ENCODE measurements at places on chromosomes 7 and 10.

DNA sequence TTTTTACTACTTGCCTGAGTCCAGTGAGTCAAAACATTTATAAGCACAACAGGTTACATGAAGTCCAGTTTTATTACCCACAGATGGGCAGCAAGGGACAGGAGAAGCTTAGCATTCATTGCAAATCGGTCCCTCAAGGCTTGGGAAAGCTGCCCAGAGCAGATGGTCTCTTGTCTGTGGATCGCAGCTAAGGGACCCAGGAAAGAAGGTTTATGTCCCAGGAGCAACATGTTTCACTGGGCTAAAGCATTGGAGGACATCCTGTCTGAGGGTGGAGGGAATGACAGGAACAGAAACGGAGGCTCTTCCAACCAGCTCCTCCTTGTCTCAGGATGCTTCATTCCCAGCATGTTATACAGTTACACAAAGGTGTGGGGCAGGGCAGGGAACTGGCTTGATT, 39.3 kb downstream of the TRIM24 start:
- no peak for DNase-seq

- no peak for DNase-seq
Observed at GRCh38 chr10:62652564-62652963, 152.0 kb upstream of the ADO start.

DNA sequence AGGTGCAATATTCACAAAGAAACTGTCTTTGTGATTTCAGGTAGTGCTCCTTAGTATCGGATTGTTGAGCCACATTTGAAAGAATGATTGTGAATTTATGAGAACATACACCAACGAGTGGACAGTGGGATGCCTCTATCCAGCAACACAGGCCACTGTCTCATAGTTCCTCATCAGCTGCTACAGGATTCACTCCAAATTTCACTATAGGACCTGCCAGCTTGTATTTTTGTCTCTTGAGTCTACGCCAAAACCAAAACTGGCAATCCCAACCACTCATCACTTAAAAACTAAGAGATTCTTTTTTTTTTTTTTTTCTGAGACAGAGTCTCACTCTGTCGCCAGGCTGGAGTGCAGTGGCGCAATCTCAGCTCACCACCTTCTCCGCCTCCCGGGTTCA, 964.5 kb downstream of the CNTNAP2 start:
- no peak for DNase-seq

DNA sequence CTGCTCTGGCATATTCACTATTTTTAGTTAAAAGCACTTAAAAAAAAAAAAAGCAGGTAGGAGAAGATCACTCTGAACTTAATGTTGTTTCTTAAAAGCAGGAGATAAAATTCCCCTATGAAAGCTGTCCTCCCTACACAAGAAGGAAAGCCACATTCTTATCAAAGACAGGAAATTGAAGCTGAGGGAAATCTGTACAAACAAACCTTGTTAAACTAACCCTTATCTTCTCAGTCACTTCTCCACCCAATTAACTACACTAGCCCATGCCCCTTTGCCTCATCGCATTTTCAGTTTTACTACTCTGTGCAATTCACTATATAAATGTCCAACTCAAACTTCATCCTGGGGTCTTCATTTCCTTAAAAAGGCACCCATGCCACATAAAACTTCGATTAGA, 2.7 kb upstream of the CDCA7L start:
- DNase-seq = no peak

DNA sequence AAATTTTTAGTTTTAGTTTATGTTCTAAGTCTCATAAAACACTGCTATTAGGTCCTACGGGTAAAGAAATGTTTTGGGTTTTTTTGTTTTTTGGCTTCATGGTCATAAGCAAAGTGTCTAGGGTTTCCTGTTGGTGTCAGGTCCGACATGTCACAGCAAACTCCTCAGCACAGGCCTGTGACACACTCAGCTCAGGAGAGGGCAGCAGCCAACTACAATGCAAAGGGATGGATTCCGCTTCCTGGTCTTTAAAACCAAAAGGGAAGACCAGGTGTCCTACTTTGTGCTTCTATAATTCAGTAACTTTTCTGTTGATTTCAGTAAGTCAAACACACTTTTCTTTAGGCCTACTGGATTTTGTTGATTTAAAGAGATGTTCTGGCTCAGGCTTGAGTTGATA, 83.8 kb upstream of the MACROH2A2 start:
- no peak for DNase-seq

- DNase-seq = no peak
Observed at GRCh38 chr10:102601639-102602038, 42.6 kb upstream of the TRIM8 start.

DNA sequence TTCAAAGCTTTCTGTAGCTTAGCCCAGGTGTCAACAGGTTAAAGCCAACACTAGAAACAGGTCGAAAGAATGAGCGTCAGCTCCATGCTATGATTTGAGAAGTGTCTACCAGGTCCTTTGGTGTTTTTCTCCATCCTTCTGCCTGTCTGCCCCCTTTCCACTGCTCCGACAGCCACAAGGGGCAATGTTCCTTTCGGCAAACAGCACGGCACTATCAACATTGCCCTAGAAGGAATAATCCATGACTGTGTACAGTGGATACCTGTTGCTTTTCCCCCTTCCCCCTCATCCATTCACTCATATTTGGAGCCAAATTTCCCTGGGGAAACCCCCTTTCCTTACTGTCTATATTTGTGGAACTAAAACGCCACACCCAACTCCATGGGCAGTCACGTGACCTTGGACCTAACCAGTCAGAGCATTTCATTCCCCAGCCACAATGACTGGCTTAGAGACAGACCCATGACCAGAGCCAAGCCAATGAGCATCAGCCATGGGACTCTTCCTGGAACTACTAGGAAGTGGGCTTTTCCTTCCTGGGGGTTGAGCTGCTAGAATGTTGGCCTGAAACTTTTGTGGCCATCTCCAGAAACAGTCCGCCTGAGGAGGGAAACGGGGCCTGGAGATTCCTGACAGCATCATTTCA, 51.5 kb downstream of the AFAP1L2 start:
- DNase-seq = no peak

- DNase-seq = no peak
Observed at GRCh38 chr7:114048386-114049235, 129.8 kb upstream of the PPP1R3A start.

- DNase-seq = no peak
Observed at GRCh38 chr10:17394854-17395253, 59.5 kb downstream of the ST8SIA6 start.

- no peak for DNase-seq
Observed at GRCh38 chr10:132518572-132519381, 18.8 kb upstream of the INPP5A start.

DNA sequence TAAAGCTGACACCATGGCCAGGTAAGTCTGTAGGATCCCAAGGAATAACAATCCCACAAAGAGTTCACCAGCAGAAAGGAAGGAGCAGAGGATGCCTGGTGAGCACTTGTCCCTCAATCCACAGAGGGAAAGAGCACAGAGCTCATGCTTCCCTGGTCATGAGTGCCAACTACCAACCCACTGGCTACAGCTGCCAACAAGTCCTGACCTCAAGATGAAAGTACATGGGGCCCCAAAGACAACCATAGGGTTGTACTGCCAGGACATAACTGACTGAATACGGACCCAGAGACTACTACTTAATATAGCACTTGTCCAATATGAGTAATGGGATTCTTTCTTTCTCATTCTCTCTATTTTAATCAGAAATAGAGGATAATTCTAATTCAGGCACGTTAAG, 83.3 kb downstream of the JCAD start:
- DNase-seq = no peak

DNA sequence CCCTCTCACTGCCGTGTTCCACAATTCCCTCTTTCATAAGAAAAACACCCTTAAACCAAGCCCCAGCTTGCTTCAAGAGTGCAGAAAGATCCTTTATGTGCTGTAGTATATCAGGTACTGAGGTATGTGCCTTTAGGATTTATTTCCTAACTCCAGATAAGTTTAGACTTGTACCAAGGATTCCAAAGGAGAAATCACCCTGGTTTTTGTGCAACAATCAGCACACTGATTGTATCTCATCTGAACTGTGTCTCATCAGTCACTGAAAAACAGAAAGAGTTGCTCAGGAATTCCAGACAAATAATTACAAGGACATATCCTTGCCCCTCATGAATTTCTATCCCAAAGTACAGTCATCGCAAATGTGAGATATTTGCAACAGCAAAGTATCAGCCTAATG, 77.2 kb upstream of the PTPRZ1 start:
- no peak for DNase-seq

GRCh38 chr7:131795400-131795799, 239.0 kb upstream of the PODXL start:
- no peak for DNase-seq

DNA sequence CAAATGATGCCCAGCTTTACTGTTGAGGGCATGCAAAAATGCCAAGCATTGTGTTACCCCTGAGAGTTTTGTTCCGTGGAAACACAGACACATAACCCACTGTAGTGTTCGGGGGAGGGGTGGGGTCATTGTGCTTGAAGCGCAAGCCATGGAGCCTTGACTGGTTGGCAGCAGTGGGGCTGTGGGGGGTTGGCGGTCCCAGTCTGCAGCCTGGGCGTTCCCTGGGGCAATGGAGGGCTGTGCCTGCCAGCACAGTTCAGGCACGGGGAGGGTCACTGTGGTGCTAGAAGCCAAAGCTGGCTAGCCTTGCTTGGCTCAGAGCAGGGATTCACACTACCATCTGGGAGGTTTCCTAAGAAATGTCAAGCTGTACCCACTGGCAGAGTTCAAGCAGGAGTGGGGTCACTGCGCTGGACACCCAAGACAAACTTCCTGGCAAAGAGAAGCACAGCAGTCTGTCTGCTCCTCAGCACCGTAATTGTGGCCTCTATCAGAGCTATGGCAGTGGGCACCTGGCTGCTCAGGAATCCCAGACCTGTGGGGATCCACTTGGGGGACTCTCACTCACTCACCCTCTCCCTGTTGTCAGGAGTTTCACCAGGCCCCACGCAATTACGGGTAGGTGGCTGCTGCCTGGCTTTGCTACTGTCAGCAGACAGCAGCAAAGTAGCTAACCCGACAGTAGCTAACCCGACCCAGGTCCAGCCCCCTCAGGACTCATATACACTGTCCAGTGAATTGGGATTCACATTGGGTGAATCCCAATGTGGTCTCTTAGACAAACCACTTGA, 292.4 kb downstream of the ZWINT start:
- no peak for DNase-seq

- no peak for DNase-seq
Observed at GRCh38 chr7:116653646-116654045, 18.4 kb upstream of the MET start.

DNA sequence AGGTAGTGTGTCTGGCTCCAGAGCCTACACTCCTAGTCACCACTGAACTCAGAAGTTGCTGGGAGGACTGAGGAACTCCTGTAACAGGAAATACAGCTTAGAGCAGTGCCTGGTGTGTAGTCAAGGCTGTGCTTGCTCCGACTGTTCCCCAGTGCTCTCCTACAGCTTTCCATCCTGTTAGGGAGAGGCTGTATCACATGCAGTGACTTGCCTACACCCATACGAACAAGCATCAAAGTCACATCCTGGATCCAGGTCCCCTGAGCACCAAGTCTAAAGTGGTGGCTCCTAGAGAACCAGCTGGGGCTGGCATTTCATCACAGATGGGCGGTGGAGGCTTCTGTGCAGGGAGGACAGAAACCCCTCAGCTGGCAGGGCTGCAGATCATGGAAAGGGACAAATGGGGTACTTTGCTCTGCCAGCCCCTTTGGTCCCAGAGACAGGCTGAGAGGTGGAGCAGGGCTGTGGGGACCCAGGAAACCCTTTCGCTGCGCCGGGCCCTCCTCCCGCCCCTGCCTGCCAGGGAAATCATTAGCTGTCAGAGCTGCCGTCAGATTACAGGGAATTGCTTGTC, 7.7 kb downstream of the ASB10 start:
- no peak for DNase-seq

DNA sequence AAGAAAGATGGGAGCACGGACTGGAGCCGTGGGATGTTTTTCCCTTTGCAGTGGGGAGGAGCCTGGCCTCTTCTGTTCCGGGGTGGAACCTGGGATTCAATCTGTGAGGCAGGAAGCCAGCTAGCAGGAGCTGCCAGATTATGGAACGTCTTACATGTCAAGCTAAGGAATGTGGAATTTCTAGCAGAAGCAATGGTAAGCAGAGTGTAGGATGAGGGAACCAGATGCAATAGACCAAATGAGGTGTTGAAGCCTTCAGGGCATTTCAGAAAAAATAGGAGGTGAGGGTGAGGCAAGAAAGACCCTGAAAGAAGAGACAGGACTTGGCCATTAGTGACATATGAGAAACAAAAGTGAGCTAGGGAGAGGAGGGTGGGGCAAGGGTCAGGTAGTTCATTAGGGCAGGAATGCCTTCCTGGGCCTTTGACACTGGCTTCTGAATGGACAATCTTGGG, 105.5 kb downstream of the CHN2 start:
- DNase-seq = no peak

DNA sequence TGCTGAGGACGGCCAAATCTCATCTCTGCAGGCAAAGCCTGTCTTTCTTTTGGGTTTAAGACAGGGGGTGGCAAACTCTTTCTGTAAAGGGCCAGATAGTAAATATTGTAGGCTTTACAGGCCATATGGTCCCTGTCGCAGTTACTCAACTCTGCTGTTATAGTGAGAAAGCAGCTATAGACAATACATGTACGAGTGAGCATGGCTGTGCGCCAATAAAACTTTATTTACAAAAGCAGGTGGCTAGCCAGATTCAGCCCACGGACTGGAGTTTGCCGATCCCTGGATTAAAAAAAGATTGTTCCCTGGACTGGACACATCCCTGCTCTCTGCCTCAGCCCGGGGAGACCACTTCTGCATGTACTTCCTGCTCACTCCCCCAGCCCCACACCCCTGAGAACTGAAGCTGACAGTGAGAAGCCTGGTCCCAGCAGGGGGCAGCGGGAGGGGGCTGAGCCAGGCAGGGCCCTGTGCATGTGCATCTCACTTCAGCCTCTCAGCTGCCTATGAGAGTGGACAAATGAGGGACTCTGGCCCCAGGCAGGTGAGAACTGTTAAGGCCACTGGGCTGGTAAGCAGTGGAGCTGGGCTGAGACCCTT, 392.4 kb downstream of the PLXNA4 start:
- no peak for DNase-seq

- no peak for DNase-seq
Observed at GRCh38 chr10:78756604-78757343, 312.0 kb upstream of the ZMIZ1 start.

DNA sequence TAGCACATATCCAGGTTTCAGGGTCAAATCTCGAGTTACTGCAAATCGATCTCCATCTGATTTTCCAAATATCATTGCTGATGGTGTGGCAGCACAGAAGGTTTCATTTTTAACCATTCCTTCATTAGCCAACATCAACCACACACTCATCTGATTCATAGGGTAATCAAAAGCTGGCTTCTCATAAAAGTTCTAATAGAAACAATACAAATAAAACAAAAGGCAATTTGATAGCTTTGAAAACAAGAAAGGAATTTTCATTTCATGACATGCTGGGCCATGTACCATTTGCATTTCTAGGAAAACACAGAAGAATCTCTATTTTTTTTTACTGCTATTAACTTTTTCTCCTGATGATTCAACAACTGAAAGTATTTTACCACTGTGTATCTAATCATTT, 147.7 kb upstream of the SLC26A5 start:
- DNase-seq = no peak
